ENCODE measurements at places on chromosomes 7 and 10.

GRCh38 chr7:128073671-128074310 lies 42.6 kb upstream of the LRRC4 start:
- no peak for DNase-seq

- no peak for DNase-seq
These were observed 175.4 kb downstream of the EXOC4 start for GRCh38 chr7:133428326-133428725.

GRCh38 chr7:50095634-50096033 lies 2.6 kb upstream of the ZPBP start:
- DNase-seq: no peak

- DNase-seq: no peak
These were observed 269.9 kb downstream of the BAMBI start for GRCh38 chr10:28947171-28947570.

GRCh38 chr10:34477249-34477648 lies 337.8 kb downstream of the PARD3 start:
- DNase-seq: no peak
